ENCODE measurements at places on chromosomes 2 and 18.

GRCh38 chr2:44543773-44544725 lies 182.3 kb downstream of the CAMKMT start:
- no peak for DNase-seq

DNA sequence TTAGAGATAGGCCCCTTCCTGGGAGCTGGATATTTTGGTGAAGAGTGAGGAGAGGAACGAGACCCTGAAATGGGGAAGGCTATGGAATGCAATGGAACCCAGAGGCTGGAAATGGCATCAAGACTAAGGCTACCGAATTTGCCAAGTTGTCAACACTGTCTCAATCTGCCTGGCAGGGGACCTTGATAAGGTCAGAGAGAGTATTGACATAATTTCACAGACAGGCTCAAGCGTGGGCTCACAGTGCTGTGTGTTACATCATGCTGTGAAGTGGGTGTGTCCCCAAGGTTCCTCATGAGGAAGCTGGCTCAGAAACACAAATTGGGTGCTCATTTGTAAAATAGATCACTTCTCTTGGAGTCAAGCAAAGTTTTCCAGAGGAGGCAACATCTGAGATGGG lies 51.8 kb upstream of the CYRIA start:
- DNase-seq = no peak

DNA sequence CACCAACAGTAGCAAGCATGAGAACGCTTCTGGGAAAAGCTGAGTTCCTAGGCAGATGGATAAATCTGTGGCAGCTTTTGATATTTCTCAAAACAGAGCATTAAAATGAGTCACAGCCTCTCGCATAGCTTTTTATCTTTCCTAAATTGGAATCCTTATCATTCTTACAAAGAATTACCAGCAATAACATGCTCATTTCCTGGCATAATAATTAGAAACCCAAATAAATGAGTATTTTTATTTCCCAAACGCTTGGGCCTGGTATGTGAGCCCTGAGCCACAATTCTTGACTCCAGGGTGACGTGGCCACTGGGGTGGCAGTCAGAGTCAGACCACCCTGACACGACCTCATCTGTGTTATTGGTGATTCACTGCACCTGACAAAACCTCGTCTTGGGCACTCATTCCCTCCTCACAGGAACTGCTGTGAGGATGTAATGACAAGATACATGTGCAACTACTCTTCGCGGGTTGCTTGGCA lies 210.7 kb downstream of the ARL4C start:
- peak; percentile 48 for DNase-seq

GRCh38 chr2:60355849-60356261 lies 197.6 kb downstream of the BCL11A start:
- no peak for DNase-seq

- no peak for DNase-seq
Observed at GRCh38 chr2:128169497-128169896, 78.5 kb downstream of the UGGT1 start.

- no peak for DNase-seq
Observed at GRCh38 chr2:227592694-227593387, 5.9 kb upstream of the SCYGR2 start.

- peak; percentile 93 for DNase-seq
Observed at GRCh38 chr2:240565333-240566202, 2.7 kb upstream of the RNPEPL1 start.

- DNase-seq = no peak
Observed at GRCh38 chr18:55320424-55321264, 267.3 kb downstream of the TCF4 start.

GRCh38 chr2:235939471-235939870 lies 228.7 kb downstream of the GBX2 start:
- DNase-seq = no peak

DNA sequence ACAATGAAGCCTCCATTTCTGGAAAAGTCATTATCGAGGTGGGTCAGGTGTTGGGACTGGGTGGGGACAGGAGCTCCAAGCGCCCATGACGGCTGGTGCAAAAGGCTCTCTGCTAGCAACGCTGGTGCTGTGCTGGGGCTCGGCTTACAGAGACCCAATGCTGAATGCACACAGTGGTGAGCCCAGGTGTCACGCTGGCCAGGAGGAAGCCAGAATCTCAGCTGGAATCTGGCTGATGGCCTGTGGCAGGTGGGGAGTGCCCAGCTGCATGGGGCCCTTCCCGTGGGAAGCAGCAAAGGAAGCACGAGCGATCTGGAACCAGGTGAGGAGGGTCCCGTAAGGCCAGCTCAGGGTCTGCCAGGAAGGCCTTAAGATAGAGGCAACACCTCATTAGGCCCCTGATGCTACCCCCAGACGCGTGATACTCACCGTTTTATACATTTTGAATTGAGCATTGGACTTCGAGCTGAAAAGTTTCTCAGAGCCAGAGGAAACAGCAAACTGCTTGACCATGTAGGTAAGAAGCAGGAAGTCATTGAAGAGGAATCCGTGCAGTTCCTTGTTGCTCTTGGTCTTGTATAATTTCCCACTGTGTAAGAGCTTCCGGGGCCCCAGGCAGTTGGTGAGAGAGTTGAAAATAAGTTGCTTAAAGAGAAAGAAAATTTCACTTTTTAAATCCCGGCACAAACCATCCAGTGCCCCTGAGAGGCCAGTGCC lies 34.7 kb downstream of the FAM228A start:
- no peak for DNase-seq

GRCh38 chr2:232103140-232103737 lies 141.7 kb downstream of the DIS3L2 start:
- DNase-seq = no peak

GRCh38 chr2:38723173-38723572 lies 28.0 kb downstream of the SRSF7 start:
- peak; percentile 38 for DNase-seq

DNA sequence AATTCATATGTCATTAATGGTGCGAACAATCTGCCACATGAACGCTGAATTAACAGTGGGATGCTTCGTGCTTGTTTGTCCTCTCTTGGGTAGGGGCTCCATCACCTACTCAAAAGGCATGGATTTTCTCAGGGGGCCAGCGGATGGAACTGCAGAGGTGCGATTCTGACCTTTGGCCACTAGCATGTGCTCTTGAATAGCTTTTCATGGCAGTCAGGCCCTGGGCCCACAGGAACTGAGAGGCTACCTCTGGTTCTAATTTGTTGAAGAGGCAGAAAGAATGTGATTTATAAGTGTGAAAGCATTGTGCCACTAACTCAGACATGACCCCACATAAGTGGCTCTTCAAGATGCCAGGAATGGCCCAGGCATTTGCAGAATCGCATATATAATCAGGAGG lies 283.2 kb downstream of the INSIG2 start:
- DNase-seq = peak; percentile 3

GRCh38 chr2:139628931-139629330 lies 848.7 kb upstream of the NXPH2 start:
- DNase-seq = no peak

- DNase-seq = no peak
Observed at GRCh38 chr2:239601201-239601851, 200.5 kb upstream of the HDAC4 start.

DNA sequence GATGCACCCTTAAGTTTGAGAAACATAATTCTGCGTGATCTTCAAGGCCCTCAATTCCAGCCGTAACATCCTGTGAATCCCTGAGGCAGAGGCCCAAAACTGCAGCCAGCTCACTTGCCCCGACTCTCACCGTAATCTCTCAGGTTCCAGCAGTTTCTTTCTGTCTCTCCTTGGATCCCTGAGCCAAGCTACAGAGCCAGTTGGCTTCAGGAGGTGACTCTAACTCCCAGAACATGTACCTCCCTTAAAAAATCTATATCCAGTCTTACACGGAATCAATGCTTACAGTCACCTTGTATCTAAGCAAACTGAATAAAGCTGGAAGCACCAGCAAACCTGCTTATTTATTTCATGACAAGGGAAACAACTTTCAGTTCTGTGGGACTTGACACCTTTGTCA lies 300.4 kb downstream of the SETBP1 start:
- no peak for DNase-seq

DNA sequence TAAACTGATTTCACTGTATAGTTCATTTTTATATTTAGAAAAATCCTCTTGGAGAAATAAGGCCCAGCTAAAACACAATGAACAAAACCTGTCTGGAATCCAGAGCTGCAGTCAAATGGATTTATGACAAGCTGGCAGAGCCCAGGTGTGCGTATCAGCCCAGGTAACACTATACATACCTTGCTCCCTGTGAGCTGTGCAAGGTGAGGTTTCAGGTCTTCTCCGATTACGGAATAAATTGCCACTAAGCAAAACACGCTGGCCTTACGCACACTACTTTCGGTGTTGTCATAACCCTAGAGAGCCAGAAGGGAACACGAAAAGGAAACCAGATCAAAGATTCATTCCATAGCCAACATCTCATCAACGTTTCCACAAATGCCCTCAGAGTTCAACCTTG lies 61.9 kb upstream of the TFCP2L1 start:
- no peak for DNase-seq

DNA sequence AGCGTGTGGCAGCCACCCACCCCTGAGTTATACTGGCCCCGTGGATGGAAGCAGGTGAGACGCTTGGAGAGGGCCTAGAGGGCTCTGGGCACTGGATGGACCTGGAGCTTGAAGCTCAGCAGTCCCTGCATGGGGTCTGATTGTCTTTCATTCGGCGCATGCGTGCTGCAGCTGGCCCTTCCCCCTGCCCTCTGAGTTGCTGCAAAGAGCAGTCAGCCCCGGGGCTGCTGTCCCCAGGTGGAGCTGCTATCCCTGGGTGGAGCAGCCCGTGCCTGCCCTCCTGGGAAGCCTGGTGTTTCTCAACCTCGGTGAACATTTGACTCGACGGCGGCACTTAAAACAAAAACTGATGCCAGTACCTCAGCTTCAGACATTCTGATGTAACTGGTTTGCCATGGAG lies 29.6 kb downstream of the IGFBP5 start:
- DNase-seq = no peak

- DNase-seq = no peak
Observed at GRCh38 chr18:62832282-62832681, 116.9 kb downstream of the PHLPP1 start.

GRCh38 chr2:235095569-235095968 lies 143.8 kb downstream of the SH3BP4 start:
- no peak for DNase-seq

- no peak for DNase-seq
Observed at GRCh38 chr2:120421830-120422175, 75.9 kb downstream of the INHBB start.

DNA sequence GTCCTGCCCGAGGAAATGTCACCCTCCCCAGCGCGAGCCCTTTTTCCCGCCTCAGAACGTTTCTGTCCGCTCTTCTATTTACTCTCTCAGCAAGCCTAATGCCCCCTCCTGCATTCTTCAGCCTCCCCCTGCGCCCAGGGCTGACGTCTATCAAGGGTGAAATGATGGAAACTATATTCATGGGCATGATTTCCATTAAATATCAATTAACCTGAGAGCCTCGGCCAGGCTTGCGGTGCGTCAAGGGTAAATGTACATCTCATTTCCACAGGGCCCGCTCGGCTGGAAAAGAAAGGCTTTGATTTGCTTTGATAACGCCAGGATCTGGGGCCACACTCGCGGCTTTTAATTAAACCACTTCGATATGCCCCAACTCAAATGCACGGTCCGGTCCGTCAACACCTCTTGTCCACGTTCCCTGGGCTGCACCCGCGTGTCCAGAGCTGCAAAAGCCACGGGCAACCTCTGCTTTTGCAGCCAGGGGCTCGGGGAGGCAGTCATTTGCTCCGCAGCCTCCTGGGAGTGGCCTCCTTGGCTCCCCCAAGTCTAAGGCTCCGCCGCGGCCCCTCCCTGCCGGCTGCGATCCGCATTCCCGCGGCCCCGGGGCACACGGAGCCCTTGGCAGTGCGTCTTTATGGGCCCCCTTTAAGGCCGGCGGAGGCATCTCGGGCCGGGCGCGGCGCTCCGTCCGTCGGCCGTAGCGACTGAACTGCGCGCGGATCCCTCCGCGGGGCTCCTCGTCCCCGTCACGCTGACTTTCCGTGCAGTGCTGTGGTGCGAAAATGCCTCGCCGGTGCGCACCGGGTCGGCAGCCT lies at the start of gene HOXD8:
TSS of gene HOXD8 (plus strand) at position 724 of the 815 bp plus-strand sequence. CDS start 662 bp downstream, outside the sequence.
- DNase-seq = no peak

GRCh38 chr2:58845011-58845410 lies 603.9 kb upstream of the FANCL start:
- DNase-seq = no peak

DNA sequence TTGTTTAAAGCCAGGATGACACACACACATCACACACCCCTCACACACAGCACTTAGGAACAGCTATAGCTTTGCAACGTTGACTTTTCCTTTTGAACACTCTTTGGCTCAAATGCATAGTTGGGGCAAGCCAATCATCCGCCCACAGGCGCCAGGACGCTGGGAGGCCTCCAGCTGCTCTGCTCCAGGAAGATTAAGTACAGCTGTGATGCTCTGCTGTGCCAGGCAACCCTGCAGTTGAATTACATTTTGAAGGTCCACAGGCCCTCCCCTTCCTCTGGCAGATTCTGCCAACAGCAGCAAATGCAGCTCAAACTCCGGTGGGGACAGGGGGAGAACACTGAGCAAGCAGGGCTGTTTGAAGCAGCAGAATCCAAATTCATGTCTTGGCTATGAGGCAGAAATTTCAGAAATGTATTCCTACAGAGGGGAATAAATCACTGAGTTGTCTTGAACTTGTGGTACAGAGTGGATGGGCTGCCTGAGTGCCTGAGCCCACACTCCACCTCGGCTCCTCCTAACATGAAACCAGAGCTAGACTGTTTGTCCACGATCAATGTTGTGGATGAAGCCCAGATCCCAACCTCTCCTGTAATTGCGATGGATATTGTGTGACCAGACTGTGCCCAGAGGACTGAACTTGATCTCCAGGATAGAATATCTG lies 86.5 kb upstream of the PPP1CB start:
- DNase-seq = no peak

- no peak for DNase-seq
Observed at GRCh38 chr2:241904791-241905710, 35.5 kb downstream of the RTP5 start.

DNA sequence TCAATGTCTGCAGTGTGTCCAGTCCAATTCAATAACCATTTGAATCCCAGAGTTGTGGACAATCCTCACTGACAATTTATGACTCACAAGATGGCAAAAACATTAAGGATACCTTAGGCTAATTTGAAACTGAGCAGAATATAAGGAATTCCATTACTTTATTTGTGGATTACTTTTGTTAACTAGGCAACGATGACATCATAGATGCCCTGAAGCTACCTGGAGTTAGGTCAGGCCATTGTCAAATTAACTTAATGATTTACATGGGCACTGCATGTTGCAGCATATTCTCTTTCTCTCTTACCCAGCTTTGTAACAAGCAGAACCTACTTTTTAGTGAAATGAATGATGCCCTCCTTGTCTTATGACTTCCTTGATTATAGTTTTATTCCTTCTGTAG lies 100.0 kb upstream of the CDCA7 start:
- DNase-seq = no peak

- DNase-seq = peak; percentile 3
Observed at GRCh38 chr18:75456199-75456631, 28.7 kb upstream of the SMIM21 start.

- DNase-seq = no peak
Observed at GRCh38 chr2:215693193-215693998, 257.5 kb upstream of the FN1 start.

- DNase-seq = no peak
Observed at GRCh38 chr2:128272601-128273468, 45.8 kb downstream of the HS6ST1 start.

Measured in stimulated activated CD4-positive, alpha-beta T cell treated with anti-CD3 and anti-CD28 coated beads, Interleukin-1b, Interleukin-23, amount 100 ng/mL, for 48 hours (primary cell).